ENCODE measurements at places on chromosomes 16 and 17.
A peak's percentile ranks its signal among the peaks of the same experiment; 100 is the strongest.

GRCh38 chr16:54504372-54504771 is 217.8 kb upstream of the IRX3 start:
- DNase-seq: no peak

GRCh38 chr16:28935924-28936783 is 4.4 kb downstream of the CD19 start:
- DNase-seq: peak; percentile 80

DNA sequence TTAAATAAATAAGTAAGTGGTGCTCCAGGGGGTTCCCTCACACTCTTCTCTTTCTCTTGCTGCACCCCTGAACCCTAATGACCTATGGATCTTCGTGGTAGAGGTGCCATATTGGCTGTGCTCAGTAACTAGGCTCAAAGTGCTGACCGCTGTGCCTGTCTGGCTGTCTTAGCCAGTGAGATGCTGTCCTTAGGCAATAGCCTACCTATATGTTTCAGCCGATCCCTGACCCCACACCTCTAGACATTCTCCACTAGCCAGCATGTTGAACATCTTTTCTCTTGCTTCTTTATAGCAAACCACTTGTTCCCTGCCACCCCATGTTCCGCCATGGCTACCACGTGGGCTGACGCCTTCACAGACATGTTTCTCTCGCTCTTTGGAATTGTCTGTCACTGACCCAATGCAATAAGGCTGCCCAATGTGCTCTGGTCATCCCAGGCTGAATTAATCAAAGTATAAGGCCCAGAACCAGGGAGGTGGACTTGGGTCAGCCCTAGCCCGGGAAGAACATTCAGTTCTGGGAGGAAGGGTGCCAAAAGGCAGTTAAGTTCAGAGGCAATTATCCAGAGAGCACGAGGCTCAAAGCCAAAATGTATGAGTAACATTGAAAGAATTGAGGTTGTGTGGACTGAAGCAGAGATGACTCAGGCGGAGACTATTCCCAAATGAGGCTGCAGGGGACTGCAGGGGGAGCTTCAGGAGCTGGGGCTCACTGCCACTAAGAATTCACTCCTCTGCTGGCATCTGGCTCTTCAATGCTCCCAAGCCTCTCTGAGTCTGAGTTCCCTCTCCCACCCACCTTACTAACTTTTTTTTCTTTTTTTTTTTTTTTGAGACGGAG is 28.7 kb upstream of the TNRC6A start:
- DNase-seq: no peak

DNA sequence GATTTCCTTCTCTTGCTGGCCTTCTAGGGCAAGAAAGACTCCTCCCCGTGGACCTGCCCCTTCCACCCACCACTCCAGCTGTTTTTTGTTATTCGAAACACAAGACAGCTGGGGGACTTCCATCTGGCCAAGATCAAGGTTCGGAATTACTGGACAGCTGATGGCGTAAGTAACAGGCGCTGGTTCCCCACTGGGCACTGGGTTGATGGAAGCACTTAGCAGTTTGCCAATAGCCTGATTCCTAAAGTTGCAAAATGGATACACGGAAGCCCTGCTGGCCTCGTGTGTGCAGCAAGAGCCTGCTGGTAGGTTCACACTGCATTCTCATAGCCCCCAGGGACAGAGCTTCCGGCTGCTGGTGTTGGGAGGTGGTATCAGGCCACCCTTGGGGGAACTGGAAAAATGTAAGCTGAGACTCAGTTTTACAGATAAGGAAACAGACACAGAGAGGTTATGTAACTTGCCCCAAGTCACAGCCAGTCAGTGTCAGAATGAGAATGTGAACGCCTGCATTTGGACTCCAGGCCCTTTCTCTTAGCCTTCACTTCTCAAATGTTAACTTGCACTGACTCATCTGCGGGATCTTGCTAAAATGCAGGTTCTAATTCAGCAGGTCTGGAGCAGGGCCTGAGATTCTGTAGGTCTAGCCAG is 171.7 kb downstream of the KATNIP start:
- no peak for DNase-seq

DNA sequence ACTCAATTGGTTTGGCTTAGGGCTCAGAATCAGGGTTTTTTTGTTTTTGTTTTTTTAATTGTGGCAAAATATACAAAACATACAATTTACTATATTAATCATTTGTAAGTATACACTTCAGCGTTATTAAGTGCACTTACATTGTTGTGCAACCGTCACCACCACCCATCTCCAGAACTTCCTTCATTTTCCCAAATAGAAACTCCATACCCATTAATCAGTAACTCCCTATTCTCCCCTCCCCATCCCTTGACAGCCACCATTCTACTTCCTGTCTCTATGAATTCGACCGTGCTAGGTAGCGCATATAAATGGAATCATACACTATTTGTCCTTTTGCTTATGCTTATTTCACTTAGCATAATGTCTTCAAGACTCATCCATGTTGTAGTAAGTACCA is 45.2 kb upstream of the DHX40 start:
- DNase-seq: no peak

GRCh38 chr16:88839745-88840599 is 16.8 kb downstream of the GALNS start:
- DNase-seq: no peak

DNA sequence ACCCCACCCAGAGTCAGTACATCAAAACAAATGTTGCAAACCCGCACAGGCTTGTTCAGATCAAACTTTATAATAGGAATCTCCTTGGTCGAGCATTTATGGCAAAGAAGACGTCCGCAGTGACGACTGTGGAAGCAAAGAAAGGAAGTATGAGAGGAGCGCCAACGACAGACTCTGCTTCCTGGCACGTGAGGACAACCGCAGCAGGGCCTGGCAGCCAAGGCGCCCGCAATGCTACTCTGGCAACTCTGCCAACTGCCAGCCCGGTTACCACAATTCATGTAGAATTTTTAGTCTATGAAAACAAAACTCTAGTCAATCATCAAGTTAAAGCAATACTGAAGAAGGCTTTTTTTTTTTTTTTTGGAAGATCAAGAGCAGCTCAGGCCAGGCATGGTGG is 24.8 kb downstream of the CYB5D2 start:
- no peak for DNase-seq

DNA sequence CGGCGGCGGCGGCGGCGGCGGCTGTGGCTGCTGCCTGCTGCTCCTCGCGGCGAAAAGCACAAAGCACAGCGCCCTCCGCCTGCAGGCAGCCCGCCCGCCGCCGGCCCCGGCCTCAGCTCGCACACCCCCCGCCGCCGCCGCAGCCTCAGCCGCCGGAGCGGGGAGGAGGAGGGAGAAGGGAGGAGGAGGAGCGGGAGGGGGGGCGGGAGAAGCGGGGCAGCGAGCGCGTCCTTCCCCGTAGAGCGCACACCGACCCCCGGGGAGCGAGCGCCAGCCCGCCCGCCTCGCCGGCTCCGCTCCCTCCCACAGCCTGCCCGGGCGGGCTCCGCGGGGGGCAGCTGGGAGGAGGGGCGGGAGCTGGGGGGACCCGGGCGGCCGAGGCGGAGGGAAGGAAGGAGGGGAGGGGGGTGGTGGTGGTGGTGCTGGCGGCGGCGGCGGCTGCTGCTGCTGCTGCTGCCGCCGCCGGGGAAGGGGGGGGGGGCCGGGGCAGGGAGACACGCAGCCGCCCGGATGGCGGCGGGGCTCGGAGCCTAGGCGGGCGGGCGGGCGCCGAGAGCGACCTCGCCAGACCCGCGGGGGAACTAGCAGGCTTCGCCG is at the start of gene UBTF:
Gene UBTF, minus strand, starts transcription at position 60 of the 597 bp plus-strand sequence. CDS start 1,446 bp downstream, outside the sequence.
- DNase-seq: peak; percentile 68

GRCh38 chr17:73096866-73097265 is 4.4 kb upstream of the SLC39A11 start:
- DNase-seq: no peak

- DNase-seq: no peak
Observed at GRCh38 chr17:36203335-36203734, 6.8 kb upstream of the CCL3L1 start.

- DNase-seq: no peak
Observed at GRCh38 chr17:79038545-79039135, 14.7 kb downstream of the C1QTNF1 start.

- DNase-seq: no peak
Observed at GRCh38 chr16:20515688-20516090, 60.5 kb downstream of the ACSM2B start.

DNA sequence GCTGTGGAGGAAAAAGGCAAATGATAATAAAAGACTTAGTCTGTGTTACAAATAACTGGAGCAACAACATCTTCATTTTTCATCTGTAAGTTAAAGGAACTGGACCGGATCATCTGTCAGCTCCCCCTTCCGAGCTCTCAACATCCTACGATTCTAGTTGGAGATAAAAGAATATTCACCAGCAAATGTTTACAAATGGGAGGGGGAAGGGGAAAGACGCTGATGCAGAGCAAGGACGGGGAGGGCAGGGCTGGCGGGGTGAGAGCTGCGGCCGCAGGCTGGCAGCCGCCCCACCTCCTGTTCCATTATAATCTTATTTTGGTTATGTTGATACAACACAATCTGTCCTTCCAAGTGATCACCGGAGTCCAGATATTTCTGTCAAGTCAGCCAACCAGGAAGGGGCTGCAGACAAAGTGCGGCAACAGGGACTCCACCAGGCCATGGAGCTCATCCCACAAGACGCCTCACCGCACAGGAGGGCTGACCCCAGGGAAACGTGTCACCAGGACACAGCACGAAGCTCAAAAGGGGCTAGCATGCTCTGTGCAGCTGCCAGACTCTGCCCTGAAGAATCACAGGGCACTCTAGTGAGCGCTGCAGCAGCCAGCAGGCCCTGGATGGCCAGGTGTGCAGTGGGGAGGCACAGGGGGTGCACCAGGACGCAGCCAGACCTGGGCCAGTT is 19.7 kb downstream of the FBXO31 start:
- DNase-seq: no peak

DNA sequence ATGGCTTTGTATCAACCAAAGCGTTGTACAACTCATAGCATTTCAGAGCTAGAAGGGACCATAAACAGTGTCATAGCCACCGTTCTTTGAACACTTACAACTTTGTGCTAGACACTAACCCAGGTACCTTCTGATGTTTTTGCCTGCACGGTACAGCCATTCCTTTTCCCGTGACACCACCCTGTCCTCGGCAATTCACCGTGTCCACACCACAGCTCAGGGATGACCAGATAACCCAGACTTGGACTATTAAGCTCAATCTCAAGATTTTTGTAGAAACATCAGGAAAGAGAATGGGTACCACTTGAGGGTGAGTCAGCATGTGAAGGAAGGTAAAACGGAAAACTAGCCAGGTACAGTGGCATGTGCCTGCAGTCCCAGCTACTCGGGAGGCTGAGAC is 9.8 kb upstream of the CBFB start:
- no peak for DNase-seq

DNA sequence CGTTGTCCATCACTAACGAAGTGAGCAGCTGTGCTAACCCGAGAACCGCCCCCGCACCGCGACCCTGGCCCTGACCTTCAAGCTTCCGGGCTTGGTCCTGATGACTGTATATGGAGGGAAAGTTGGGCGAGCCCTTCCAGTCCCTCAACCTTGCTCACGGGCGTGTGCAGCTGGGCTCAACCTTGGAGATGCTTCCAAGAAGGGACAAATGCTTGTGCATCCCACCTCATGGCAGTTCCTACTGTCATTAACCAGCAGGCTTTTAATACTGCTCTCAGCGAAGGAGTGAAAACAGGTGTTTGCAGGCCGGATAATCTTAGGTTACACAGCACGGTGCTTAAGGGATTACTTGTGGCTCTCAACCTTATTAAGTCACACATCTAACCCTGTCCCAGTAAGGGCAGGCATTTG is 33.5 kb downstream of the SRL start:
- no peak for DNase-seq

DNA sequence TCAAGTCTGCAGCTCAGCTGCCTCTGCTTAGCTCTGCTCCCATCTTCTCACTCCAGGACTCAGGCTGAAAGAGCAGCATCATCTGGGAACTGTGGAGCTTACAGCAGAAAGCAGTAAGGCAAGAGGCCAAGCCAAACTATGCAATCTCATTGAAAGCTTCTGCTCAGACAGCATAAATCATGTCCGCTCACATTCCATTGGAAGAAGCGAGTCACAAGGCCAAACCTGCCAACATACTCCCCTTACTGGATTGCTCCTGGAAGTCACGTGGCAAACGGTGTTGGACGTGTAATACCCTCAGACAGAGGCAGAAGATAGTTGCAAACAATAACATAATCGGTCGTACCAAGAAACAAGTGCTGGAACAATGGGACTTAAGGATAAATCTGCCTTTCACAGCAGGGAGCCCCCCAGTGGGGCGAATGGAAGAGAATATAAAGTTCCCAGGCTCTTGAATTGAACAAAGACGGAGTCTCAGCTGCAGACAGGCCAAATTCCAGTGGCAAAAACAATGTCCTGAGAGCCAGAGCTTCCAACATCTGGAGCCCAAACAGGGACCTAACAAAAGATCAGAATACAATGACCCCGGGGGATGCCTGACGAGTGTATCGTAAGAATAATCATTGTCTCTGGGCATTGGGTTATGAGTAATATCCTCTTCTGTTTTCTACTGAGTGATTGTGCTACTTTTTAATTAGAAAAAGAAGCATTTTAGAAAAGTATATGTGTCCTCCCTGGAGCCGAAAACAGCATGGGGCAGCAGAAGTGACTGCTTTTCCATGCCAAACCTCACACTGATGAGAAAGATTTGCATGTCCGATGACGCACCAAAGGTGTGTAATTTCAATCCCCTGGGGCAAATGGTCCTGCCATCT is 68.4 kb downstream of the CMC2 start:
- DNase-seq: no peak

- DNase-seq: no peak
Observed at GRCh38 chr16:22786691-22787090, 27.3 kb upstream of the HS3ST2 start.

- no peak for DNase-seq
Observed at GRCh38 chr17:42879596-42879985, 21.0 kb upstream of the G6PC1 start.

DNA sequence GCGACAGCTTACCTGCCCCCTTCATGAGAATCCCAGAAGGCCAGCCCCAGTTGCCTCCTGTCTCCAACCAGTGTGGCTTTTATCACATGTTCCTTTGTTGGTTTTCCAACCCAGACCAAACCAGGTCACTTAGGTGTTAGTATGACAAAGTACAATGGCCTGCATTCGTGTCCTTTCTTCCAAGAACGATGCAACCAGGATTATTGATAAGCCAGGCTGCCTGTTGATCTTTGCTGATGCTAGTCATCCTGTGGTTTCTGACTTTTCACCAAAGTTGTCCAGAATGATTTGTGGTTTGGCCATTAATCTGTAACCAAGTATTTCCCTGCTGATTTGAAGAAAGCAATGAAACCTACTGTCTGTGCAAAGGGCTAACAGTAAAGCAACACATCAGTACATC is 191.4 kb downstream of the CYLD start:
- no peak for DNase-seq

DNA sequence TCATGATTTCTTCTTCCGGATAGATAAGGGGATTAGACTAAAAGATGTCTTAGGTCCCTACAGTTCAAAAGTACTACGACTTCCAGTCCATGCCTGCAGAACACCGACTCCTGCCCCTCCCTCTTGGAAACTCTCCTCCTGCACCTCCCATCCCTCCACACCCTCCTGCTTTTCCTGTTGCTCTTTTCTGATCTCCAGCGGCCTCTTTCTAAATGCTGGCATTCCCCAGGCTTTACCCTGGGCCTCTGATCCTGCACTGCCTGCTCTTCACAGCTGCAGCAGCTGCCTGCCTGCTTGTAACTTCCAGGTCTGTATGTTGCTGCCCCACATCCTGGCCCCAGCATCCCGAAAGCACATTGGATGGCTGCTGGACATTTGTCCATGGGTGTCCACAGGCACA is 154.2 kb downstream of the KCNJ12 start:
- DNase-seq: no peak
